ENCODE measurements at places on chromosomes 1 and 21.

- peak; percentile 77 for DNase-seq
Observed at GRCh38 chr21:16330082-16330907, 600.5 kb downstream of the USP25 start.

- DNase-seq = no peak
Observed at GRCh38 chr21:31893851-31894415, 21.1 kb downstream of the HUNK start.

DNA sequence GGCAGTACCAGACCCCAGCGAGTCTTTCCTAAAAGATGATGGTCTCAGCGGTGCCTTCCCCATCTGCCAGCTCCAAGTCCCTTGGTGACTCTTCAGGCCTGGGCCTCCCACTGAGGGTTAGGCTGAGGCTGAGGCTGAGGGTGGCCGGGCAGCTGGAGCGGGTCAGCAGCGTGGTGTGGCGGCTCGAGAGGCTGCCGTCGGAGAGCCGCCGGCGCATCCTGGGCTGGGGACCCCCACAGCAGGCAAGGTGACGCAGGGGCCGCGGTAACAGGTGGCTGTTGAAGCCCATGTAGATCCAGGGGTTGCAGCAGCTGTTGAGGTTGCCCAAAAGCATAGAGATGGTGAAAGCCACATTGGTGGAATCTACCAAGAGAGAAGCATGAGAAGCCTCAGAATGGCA is 7.0 kb downstream of the AVPR1B start:
- DNase-seq = no peak

GRCh38 chr1:176111835-176112234 is 95.3 kb downstream of the COP1 start:
- DNase-seq = no peak

DNA sequence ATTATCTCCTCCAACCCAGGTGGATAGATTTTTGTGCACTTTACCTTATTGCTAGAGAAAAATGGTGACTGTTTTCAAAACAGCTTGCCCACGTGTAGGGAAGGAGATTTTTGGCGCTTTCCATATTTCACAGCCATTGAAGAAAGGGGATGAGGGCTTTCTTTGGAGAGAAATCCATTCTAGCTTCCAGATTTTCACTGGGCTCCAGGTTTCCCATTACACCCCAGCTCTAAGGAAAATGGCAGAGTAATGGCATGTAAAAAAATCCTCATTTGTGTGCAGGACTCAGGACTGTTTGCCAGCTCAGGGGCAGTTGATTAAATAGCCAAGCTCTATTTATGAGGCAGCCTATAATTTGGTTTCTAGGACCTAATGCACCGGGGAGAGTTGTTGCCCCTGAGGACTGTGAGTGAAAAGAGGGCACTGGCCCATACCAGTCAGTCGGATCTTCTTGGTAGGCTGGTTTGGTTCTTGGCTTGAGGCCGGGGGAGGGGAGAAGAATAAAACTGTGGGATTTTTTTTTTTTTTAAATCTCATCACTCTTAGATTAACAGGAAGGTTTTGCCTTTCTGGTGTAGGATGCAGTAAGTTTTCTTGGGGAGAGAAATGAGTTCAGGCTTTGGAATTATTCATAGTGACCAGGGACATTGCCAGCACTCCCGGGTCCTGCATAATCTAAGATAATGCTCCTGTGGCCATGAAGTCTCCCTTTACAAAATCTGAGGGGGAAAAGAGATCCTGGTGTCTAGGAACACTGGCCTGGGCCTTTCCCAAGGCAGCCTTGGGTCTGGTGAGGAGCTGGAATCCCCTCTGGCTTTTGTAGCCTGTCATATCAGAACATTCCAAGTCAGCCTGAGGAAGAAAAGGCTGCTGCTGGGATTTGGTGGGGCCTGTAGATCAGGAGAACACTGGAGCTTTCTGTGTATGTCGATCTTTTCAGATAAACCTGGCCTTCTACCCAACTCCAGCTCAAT is 1.9 kb upstream of the ARID1A start:
- no peak for DNase-seq

- no peak for DNase-seq
Observed at GRCh38 chr1:33713058-33713877, 150.6 kb upstream of the HMGB4 start.

DNA sequence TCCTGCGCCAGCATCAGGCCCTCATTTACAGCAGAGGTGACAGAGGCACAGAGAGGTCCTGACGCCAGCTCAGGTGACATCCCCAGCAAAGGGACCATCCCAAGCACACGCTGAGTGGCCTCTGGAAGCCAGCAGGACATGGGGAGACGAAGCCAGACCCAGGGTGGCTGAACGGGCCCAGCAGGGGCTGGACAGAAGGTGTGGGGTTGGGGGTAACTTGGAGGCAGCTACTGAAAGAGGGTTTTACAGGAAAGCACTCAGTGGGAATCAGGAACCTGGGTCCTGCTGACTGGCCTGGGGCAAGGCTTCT is 1.6 kb upstream of the ARHGEF16 start:
- no peak for DNase-seq

GRCh38 chr1:73359001-73359400 is 839.0 kb downstream of the LRRIQ3 start:
- no peak for DNase-seq

DNA sequence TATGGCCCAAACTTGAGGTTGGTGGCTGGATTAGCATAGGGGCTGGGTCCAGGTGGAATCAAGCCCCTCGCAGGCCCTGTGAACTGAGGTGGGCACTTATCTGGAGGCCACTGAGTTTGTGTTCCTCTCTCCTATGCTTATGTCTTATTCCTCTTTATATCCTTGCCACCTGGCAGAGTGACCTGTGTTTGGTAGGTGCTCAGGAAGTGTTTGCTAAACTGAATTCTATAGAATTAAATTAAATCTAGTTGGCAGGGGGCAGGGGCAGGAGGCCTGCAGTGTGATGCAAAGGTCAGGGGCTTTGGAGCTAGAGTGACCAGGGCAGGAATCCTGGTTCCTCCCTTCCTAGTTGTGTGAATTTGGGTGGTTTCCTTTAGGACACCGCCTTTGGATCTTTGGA is 1.1 kb upstream of the TMEM9 start:
- DNase-seq = no peak

DNA sequence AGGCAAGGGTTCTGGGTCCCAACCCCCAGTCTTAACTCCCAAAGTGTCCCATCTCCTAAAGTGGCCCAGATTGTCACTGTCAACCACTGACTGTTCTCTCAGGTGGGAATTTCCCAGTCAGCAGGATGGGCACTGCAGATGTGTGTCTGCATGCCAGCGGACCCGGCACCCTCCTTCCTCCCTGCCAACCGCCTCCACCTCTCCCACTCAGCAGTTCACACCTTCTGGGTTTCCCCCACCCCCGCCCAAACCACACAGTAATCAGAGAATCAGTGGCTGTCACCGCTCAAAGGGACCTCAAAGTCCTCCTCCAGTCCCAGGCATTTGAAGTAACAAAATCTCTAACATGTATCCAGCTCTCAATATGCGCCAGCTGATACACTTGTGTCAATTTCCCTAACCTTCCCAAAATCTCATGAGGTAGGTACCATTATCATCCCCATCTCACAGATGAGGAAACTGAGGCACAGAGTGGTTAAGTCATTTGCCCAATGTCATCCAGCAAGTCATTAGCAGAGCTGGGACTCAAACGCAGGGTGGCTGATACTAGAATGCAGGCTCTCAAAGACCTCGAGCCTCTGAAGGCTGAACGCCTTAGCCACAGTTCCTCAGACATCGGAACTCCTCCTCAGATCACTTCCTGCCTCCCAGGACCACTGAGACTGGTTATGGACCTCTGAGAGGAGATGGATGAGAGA is 4.8 kb downstream of the RUNX3 start:
- no peak for DNase-seq

- peak; percentile 27 for DNase-seq
Observed at GRCh38 chr21:37266515-37267221, 466 bp downstream of the VPS26C start.

DNA sequence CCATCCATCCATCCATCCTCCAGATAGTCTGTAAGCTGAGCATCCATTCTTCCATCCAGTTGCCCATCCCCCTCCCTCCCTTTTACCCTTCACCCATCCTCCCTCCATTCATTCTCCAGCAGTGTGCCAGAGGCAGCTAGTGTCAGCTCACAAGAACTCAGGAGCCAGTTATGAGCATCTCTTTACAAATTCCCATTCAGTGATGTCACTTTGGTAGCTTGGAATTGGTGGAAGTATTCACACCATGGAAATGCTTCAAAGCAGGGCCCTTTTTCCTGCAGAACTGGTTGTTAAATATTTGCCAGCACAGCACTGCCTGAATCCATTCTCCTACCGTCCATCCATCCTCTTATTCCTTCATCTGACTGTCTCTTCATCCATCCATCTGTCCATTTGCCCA is 72.5 kb downstream of the ARHGEF10L start:
- DNase-seq = no peak

DNA sequence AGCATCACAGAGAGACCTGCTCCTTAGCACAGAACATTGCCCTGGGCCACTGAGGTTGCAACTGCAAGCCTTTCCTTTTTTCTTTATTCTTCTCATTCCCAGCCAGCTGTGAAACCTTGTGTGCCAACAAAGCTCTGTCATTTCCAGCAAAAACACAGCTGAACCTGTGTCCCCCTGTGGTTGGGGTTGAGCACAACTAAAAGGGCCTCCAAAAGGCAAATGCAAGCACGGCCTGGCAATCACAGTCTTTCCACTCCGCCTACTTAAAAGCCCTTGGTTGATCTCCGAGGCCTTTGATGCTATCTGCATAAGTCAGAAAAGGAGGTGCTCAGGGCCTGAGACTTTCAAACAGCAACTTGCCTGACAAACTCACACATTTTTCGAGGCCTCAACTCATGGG is 32.7 kb downstream of the SUSD4 start:
- no peak for DNase-seq

GRCh38 chr21:33433425-33434114 is 30.4 kb downstream of the IFNGR2 start:
- peak; percentile 83 for DNase-seq

DNA sequence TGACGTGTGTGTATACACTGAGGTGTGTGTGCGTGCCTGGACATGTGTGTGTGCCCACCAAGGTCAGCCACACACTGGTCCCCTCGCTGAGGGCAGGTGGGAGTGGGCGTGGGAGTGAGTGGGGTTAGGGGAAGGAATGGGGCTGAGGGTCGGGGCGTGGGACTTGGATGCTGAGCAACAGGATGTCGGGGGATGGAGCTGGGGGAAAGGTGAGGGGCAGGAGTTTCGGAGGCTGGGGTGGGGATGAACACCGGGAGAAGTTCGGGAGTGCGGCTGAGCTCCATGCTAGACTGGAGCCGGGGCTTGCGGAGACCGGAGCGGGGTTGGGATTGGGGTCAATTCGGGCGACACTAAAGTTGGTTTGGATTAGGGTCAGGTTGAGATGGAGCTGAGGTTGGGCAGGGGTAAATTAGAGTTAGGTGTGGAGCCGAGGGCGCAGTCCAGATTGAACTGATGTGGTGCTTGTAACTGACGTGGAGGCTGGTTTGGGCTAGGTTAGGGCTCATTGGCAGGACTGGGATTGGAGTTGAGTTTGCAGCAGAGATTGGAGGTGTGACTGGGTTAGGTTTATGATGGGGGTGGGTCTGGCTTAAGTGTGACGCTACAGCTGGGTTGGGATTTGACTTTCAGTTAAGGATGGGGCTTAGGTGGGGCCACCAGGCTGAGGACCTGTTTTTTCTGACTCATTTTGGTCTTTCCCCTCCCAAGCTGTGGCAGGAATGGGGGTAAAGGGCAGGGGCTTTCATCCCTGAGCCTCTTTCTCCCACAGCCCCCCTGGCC is 3.3 kb upstream of the GUCA2A start:
- no peak for DNase-seq

- DNase-seq = no peak
Observed at GRCh38 chr1:153025797-153026196, 5.2 kb upstream of the SPRR1B start.

DNA sequence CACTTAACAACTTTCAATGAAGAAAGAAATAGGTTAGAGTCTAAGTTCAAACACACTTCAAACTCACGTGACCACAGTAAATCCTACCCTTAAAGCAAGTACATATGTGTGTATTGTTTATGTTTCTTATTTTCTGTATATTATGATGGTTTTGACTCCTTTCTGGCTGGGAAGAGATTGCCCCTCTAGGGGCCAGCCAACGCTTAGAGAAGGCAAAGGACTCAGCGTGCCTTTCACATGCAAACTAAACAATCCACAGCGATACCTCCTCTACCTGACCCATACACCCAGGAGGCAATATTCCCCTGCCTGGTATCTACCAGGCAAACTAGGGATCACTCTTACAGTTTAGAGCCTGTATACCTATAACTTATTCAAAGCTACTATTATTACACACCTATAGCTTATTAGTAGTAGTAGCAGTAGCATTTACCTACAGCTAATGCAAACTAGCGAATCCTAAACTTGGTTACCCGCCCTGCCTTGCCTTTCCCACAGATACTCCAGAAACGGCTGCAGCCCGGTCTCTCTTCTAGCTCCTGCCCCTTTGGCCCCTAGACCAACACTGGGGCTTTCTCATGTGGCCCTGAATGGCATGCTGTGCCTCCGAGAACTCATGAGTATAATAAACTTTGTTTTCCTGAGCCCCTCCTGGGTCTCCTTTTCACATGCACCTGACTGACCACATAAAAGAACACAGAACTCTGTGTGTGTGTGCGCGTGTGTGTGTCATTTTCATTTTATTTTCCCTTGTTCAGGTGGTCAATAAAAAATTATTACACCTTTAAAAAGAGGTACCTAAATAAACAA is 14.0 kb downstream of the NRIP1 start:
- no peak for DNase-seq

- no peak for DNase-seq
Observed at GRCh38 chr1:70039485-70039884, 165.9 kb downstream of the LRRC40 start.

DNA sequence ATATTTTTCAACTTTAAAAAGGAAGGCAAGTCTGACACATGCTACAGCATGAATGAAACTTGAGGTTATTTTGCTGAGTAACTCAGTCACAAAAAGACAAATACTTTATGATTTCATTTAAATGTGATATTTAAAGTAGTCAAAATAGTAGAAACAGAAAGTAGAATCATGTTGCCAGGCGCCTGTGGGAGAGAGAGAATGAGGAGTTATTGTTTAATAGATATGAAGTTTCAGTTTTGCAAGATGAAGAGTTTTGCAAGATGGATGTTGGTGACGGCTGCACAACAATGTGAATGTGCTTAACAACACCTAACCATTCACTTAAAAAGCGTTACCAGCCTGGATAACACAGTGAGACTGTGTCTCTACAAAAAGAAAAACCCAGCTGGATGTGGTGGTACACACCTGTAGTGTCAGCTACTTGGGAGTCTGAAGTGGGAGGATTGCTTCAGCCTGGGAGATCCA is 20.7 kb upstream of the ATP1A1 start:
- peak; percentile 55 for DNase-seq

- peak; percentile 48 for DNase-seq
Observed at GRCh38 chr1:199931666-199932377, 95.7 kb upstream of the NR5A2 start.

Measured in suppressor macrophage treated with lipopolysaccharide for 1 hour (primary cell).